SW480 (cell line): ENCODE measurements at places on chromosomes 6 and 20.

DNA sequence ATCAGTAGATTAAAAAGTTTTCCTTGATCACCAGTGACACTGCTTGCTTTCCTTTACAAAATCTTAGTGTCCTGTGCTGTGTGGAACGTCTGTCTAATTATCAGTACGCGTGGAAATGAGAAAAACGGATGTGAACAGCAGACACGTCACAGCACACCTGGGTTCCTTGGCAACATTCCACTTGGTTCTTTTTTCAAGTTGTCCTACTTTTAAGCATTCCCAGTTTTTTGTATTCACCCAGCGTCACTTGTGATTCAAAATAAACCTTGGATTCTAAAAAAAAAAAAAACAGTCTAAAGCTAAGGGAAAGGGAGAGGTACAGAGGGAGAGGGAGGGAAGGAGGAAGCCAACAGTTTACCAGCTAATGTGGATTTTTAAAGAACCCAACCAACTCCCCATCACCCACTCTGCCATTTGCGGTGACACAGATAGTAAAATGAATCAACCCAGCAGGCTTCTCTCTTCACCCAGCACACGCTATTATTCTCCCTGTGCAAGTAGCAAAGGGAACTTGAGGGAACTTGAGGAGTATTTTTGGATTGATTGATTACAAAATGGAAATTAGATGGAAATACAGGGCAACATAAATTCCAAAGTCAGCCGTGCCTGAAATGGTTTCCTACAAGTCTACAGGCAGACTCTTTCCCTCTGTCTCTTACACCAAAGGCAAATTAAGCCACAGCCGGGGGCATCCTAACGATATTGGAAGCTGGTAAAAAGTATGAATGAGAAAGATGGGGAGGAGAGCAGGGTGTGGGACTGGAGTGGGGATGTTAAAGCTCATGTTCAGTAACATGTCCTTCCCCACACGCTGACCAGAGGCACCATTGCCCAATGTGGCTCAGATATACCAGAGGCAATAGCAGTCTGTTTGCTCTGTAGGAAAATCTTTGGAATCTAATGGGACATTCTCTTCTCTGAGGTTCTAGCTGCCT is 129.8 kb downstream of the SASH1 start:
- no peak for DNase-seq

- DNase-seq: no peak
Observed at GRCh38 chr20:13147971-13148370, 73.1 kb upstream of the ISM1 start.

GRCh38 chr20:59421089-59421488 is 120.7 kb downstream of the EDN3 start:
- DNase-seq: no peak

DNA sequence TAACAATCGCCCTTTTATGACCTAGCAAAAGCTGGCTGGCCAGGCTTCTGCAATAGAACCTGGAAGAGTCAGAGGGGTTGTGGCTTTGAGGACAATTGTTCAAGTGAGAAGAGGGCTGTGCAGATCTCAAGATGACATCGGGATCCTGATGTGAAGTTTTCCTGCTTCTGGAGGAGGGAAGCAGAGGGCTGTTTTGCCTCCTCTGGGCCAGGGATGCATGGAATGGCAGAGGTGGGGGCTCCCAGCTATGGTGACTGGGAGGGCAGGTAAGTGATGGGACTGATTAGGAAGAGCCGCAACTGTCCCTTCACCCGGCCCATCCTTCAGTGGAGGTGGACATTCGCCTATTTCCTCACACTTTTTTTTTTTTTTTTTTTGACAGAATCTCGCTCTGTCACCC is 43.4 kb upstream of the BLCAP start:
- DNase-seq: no peak

- peak; percentile 5 for DNase-seq
Observed at GRCh38 chr6:116568821-116569755, 2.2 kb upstream of the RWDD1 start.

- DNase-seq: no peak
Observed at GRCh38 chr20:32189691-32190615, 17.6 kb downstream of the PLAGL2 start.

GRCh38 chr6:156992020-156992804 is 215.0 kb downstream of the ARID1B start:
- DNase-seq: no peak

- DNase-seq: no peak
Observed at GRCh38 chr20:1632178-1632577, 12.4 kb upstream of the SIRPB1 start.

DNA sequence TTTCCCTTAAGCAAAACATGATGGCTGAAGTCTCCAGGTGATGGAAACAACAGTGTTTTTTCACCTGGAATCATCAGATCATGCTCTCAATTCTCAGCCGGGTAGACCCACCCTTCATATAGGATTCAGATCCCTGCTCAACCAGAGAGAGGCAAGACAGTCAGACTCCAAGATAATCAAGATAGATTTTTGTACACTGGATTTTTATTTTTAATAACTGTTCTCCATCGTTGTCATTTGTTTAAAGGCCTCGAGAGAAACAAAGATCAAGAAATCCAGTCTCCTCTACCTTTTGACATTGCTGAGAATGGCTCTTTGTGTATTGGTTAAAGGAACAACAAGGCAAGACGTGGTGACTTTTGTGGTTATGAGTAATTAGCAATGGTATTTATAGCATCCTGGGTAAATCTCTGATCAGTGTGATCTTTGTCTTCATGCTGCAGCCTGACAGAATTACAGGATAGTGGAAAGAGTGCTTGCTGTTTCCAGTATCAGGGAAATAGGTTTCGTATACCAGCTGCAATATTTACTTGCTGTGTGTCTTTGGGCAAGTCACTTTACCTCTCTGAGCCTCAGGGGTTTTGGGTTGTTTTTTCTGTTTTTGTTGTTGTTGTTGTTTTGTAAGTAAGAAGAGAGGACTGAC is 29.9 kb downstream of the ID4 start:
- DNase-seq: peak; percentile 79

DNA sequence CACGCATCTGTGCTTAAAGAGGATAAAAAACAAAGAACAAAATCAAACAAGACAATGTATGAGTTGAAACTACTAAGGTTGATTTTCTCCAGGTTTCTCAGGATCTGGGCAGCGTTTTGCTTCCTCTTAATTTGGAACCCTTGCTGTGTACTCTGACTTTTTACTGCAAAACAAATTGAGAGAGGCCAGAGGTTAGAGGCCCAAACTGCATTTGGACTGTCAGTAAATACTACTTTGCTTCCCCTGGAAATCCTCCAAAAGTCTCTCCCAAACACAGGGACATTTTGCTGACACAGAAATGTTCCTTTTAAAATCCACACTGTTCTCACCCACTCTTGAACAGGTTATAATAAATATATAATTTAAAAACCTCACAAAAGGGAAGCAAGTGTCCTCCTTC is 1.1 kb downstream of the ARG1 start:
- no peak for DNase-seq

- DNase-seq: peak; percentile 91
Observed at GRCh38 chr6:28225056-28225834, at the start of gene ZSCAN9. TSS of gene ZSCAN9 (plus strand) at chr6:28225275. CDS start at chr6:28227085, 1,810 bp downstream.

- DNase-seq: no peak
Observed at GRCh38 chr6:131982740-131983259, 31.6 kb upstream of the CCN2 start.

DNA sequence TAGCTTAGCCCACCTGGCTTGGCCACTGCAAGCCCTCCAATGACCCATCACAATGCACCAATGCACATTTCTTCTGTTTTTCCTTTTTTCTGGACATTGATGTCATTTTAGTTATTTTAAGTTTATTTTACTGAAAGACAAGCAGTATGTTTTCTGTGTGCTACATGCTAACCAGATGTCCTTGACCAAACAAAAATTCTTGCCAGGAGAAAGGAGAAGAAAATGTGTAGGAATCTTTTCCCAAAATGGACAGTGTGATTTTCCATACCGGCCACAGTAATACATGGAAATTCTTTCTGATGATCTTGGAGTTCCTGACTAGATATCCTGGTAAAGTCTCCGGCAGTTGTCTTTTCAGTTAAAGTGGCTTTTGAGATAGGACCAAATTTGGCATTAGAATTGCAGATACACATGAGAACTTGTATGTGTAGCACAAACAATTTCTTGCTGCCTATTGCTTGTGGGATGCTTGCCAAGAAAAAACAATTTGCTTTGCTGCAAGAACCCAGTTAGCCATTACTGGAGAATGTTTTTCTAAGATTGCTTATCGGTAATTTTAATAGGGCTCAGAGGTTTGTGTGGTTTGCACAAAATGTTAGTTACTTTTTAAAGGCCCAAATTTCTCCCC is 696.5 kb upstream of the CITED2 start:
- DNase-seq: no peak

DNA sequence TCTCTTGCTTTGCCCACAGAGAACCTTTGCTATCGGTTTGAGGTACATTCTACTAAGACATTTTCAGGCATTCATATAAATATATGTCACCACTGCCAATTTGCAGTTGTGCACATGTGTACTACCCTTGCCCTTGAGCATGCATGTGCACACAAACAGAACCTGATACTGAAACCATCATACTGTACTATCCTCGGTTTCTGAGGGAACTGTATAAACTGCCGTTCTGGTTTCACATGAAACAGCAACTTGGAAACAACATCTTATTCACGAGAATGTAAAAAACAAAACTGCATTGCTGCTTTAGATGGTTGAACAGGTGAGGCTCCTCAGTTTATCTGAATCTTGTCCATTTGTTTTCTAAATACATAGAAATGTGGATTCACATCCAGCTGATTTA is 151.2 kb upstream of the TMEM170B start:
- DNase-seq: no peak

DNA sequence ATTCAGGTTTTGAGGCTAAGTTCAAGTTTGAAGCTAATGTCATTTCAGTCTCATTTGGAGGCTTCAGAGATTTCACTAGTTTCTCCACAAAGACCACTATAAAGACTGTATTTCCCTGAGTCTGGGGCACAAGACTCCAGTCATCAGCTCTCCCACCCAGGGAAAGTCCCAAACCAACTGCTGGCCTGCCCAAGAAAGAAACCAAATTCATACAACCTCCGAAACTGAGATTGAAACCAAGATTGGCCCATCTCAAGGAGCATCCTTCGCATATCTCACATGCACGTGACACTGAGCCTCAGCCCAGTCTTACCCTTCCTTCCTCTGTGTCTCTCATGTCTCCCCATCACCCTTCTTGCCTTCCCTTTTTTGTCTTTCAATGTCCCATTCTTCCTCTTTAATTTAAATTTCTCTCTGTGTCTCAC is 3.5 kb upstream of the LTA start:
- DNase-seq: no peak

DNA sequence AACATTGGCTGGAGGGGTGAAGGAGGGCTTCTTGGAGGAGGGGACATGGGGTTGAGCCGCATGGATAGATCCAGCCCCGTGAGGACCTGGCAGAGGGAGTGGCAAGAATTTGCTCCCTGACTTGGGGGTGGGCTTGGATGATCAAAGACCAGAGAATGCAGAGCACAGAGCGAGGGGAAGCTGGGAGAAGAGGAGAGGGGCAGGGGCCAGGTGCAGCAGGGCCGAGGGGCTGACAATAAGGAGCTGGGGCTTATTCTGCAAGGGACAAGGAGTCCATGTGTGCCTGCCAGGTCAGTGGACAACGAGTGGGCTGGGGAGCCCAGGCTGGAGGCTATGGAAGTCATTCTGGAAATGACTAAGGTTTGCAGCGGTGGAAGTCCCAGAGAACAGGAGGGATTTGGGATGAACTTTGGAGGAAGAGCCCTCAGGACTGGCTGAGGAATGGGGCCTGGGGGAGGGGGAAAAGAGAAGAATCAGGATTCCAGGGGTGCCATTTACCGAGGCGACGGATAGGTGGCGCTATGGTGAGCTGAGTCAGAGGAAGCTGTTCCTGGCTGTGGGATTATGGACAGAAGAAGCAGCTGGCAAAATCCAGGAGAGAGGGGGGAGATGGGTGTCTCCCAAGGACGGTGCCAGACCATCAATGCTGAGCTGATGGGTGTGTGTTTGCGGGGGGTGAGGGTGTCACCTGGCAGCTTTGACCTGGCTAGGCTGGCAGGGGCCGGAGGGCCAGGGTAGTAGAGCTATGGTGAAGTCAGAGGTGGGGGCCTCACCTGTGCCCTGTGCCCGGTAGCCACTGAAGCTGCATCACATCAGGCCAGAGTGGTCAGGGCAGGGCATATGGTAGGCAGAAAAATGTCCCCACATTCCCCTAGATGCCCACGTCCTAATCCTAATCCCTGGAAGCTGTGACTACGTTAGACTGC is 7.8 kb downstream of the KCNG1 start:
- DNase-seq: peak; percentile 64

DNA sequence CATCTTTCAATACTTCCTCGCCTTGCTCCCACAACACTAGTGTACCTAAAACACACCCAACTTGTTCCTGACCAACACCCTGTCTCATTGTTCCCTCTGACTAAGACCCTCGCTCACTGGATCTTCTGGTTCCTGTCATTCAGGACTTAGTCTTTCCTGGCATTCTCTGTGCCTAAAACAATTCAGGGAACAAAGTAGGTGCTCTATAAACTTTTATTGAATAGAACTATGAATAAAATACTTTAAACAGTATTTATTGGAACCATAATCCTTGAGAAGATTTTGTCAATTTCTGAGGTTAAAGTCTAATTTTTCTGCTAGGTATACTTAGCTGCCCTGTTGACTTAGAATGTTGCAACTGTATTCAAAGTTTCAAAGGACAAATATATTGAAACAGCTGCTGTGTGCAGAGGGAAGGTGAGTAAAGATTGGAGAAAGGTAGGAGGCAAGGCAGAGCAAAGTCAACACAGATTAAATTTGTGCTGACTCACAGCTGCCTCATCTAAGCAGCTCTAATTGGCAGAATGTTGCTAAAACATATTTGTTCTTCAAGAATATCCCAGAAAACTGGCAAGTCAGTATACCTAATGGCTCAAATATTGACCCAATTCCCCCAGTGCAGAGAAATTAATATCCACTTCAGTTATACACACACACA is 37.6 kb downstream of the GSTA2 start:
- no peak for DNase-seq

DNA sequence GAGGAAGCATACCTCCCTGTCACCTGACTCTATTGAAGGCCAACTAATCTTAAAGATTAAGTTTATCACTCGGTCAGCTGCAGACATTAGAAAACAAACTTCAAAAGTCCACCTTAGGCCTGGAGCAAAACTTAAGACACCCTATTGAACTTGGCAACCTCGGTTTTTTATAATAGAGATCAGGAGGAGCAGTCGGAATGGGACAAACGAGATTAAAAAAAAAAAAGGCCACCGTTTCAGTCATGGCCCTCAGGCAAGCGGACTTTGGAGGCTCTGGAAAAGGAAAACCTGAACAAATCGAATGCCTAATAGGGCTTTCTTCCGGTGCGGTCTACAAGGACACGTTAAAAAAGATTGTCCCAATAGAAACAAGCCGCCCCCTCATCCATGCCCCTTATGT is 7.2 kb upstream of the PRR18 start:
- no peak for DNase-seq

GRCh38 chr20:58661598-58662473 is 10.8 kb downstream of the STX16 start:
- no peak for DNase-seq

DNA sequence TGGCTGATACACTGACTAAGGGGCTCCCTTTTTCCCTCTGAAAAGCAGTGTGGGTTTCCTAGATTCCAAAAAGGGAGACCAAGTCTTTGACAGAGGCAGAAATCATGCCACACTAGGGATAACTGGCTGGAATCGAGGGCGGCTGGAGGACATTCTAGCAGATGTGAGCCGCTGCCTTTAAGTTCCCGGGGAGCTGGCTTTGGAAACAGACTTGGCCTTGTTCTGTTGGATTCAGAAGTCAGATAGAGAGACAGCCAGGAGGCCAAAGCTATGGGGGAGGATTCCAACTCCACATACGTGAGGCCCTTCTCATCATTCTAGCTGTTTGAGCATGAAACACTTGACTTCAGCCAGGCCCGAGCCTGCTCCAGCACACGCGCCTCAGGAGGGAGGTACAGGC is 109.9 kb upstream of the FOXC1 start:
- no peak for DNase-seq

- no peak for DNase-seq
Observed at GRCh38 chr6:101203664-101204063, 189.8 kb upstream of the GRIK2 start.
